A673 (cell line): ENCODE measurements at places on chromosomes 16 and 17. TPM values are rescaled to one million over a fixed set of nuclear protein-coding genes. Genes with fewer than 3 reads are reported as not detected.

DNA sequence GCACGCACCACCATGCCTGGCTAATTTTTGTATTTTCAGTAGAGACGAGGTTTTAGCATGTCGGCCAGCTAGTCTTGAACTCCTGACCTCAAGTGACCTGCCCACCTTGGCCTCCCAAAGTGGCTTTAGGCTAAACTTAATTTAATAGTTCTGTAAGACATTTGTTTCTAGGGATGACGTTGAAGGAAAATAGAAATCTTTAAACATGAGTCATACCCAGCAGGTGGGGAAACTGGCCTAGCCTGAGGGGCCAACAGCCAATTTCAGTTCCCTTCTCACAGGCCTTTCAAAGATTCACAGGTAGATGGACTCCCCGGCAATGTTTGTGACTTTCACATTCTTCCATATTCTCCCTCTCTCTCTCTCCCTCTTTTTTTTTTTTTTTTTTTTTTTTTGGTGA, 18.1 kb upstream of the ITPRIPL2 start:
- no peak for DNase-seq

DNA sequence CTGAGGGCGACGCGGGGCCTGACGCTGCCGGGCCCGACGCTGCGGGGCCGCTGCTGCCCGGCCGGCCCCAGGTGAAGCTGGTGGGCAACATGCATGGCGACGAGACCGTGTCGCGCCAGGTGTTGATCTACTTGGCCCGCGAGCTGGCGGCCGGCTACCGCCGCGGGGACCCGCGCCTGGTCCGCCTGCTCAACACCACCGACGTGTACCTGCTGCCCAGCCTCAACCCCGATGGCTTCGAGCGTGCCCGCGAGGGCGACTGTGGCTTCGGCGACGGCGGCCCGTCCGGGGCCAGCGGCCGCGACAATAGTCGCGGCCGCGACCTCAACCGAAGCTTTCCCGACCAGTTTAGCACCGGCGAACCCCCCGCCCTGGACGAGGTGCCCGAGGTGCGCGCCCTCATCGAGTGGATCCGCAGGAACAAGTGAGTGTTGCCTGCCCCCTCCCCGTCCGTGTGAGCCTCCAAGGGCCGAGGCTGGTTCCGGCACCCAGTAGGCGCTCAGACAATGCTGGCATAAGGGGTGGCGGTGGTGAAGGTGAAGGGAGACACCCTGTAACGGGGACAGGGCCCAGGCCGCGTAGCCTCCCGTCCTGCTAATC, 676 bp downstream of the CPD start:
- peak; percentile 14 for DNase-seq

GRCh38 chr17:77916703-77917481, 41.6 kb upstream of the TNRC6C start:
- DNase-seq: no peak

DNA sequence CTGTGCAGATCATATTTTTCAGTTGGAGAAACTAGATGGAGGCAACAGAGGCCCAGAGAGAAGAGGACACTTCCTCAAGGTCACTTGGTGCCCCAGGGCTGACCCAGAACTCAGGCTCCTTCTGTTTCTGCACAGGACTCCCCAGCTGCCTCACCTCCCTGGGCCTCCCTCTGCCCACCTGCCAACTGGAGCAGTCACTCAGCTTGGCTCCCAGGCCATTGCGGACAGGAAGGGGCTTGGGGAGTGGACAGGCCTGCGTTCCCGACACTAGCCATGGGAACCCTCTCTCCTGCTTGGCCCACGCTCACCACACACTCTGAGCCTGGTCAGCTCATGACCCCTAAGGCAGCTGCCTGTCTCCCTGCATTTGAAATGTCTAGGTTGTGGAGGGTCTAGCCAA, 78.1 kb upstream of the BRD7 start:
- DNase-seq: no peak

DNA sequence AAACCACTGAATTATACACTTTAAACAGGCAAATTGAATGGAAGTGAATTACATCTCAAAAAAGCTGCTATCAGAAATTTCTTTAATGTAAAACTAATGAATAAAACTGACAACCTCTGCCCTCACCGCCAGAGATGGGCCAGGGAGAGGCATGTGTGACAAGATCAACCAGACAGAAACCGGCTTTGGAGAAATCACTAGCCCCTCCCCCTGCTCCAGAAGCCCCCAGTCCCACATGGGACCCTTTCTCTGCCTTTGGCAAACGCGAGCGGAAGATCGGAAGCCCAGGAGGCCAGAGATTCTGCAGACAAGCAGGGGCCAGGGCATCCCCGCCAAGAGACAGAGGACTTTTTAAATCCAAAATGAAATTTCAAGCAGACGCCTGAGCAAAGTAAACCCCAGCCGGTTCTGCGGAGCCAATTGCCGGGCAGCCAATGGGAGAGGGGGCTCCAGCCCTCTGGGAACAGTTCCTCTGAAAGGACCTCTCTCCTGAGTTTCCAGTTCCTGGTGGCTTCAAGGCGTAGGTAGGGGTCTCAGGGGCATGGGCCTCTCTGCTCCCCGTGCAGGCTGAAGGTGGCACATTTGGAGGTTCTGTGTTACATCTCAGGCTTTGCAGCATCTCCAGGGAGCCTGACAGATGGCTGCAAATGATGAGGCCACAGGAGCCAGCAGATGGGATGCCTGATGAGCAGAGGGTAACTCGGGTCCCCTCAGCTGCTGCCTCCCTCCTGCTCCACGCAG, 118.1 kb downstream of the GSG1L start:
- DNase-seq: no peak

DNA sequence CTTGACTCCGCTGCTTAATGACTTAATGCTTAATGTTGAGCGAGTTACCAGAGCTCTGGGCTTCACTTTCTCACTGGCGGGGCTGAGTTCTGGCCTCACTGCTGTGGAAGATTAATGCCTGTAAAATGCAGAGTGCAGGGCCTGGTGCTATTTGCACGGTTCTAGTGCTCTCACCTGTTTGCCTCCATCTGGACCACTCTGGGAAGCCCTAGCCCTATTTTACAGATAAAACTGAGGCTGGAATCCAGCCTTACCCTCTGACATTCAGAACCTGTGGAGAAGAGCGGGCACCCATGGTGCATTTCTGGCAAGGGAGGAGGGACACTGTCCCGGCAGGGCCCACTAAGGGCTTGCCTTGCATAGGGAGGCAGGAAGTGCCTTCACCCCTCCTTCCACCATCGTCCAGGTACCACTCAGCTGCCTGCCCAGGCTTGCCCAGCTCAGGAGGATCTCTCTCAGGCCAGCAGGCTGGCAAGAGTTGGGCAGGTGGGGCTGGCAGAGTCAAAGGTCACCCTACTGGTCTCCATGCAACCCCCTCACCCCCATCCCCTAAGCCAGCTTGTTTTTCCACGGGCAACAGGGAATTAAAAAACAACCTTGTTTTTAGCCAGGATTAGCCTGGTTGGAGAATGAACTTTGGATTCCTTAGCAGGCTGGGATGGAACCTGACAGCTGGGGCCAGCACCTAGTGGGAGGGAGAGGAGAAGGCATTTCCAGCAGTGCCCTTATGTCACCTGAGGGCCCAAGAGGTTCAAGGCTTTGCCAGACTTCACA, 4.1 kb upstream of the UBALD1 start:
- DNase-seq: no peak

- DNase-seq: no peak
Observed at GRCh38 chr17:39147221-39148185, 3.9 kb downstream of the PLXDC1 start.

DNA sequence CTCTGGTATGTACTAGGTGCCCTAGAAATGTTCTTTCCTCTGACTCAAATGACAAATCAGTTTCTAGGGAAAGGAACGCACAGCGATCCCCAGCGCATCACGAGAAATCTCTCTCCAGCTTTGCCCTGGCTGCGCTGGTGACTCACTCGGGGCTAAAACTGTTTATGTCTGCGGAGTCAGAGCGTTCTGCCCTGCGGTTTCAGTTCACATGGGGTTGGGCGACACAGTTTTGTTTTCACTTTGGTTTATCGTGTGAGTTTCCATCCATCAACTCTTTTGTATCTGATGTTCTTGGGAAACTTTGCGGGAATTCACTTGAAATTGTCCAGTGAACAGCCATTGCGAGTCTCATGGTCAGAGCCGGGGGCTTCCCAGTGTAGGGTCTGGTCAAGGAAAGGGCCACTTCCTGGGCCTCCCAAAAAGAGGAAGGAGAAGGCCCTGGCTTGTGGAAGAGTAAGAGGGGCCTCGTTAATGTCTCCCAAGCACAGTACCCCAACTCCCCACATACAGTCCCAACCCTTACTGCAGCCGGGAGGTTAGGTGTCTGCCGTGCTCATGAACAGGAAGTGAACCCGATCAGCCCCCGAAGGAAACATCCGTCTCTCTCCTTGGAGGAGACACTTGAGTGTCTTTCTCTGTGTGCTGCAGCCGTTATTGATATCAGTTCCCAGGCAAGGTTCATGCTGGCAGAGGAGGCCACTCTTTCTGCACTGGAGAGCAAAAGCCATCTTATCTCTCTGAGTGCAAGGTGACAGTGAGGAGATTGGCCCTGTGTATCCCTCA, 643.2 kb downstream of the WWOX start:
- no peak for DNase-seq

- peak; percentile 54 for DNase-seq
Observed at GRCh38 chr17:4913994-4914393, 11.1 kb upstream of the CHRNE start.

- no peak for DNase-seq
Observed at GRCh38 chr17:50487213-50488096, 8.8 kb downstream of the RSAD1 start.

GRCh38 chr17:8880466-8880865, 13.0 kb upstream of the PIK3R6 start:
- DNase-seq: no peak

DNA sequence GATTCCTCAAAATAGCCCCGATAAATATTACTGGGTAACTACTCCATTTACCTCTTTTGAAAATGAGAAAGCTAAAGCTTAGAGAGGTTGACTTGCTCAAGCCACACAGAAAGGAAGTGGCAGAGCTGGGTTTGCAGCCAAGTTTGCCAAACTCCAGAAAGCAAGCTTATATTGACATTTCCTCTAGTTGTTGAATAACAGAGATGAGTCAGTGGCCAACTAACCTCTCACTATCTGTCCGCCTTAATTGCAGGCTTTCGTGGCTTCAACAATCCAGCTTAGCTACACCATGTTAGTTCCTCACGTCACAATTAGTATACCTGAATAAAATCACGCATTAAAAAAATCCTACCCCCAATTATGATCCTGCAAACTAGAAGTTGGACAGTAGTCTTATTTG, 151.7 kb downstream of the CNTNAP4 start:
- DNase-seq: no peak

DNA sequence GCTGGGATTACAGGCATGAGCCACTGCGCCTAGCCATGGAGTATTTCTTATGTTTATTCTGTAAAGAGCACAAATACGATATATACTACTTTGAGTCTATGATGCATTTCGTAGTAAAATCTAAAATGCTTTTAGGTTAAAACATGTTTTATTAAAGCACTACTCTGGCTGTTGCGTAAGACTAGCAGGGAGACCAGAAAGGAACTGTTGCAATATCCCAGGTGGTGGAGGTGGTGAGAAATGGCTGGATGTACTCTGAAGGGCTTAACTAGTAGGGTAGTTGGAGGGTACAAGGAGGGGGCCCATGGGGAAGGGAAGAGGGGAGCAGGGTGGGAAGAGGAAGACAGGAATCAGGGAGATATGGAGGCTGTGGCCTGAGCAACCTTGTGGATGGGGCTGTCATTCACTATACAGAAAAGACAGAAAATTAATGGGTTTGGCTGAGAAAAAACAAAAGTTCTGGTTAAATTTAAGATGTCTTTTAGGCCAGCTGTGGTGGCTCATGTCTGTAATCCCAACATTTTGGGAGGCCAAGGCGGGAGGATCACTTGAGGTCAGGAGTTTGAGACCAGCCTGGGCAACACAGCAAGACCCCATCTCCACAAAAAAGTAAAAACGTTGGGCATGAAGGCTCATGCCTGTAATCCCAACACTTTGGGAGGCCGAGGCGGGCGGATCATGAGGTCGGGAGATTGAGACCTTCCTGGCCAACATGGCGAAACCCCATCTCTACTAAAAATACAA, 35.8 kb downstream of the ST3GAL2 start:
- no peak for DNase-seq

- no peak for DNase-seq
Observed at GRCh38 chr16:20611975-20612481, 35.9 kb upstream of the ACSM2B start.

GRCh38 chr17:71441098-71441497, 679.7 kb upstream of the SOX9 start:
- no peak for DNase-seq

- DNase-seq: no peak
Observed at GRCh38 chr17:40014375-40014980, 762 bp upstream of the CSF3 start.

DNA sequence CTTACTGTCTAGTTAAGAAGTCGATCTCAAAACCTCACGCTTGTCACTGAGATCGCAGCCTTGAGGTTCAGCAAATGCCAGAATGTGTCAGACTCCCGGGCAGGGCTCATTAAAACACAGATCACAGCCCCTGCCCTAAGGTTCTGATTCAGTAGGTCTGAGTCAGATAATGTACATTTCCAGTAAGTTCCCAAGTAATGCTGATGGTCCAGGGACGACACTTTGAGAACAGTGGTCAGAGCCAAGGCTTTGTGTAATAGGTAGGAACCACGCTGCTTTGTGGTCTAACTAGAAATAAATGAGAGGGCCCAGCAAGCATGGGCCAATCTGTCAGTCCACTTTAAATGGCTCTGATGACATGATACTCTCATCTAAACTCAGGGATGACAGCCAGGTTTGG, 228.6 kb downstream of the ZFHX3 start:
- no peak for DNase-seq

GRCh38 chr16:56849690-56850680, 15.0 kb upstream of the SLC12A3 start:
- DNase-seq: no peak

- DNase-seq: no peak
Observed at GRCh38 chr17:60155815-60156214, 6.0 kb downstream of the CA4 start.

The MKS1 gene
- 28.1 and 38.7 TPM in 2 replicates for total RNA-seq

The SPATA32 gene
- 0.22 TPM in 1 of 2 replicates, not detected in the other for total RNA-seq

The LPCAT2 gene
- 8.2 and 11.6 TPM in 2 replicates for total RNA-seq

The SEPTIN1 gene
- total RNA-seq: 0.86 and 1.3 TPM in 2 replicates

The KDM6B gene
- total RNA-seq: 46.8 and 51.1 TPM in 2 replicates

The CPHXL2 gene
- total RNA-seq: not detected in 2 replicates

The ELMO3 gene
- 3.3 and 4.7 TPM in 2 replicates for total RNA-seq

The TBC1D3E gene
- not detected in 2 replicates for total RNA-seq

The NRN1L gene
- total RNA-seq: 0.58 and 0.59 TPM in 2 replicates

The CSF3 gene
- total RNA-seq: not detected in 2 replicates
